Stimulated activated CD4-positive, alpha-beta T cell treated with anti-CD3 and anti-CD28 coated beads, Interleukin-2, amount 100 ng/mL, for 48 hours (primary cell): ENCODE measurements at places on chromosomes 6 and 20.
A peak's percentile ranks its signal among the peaks of the same experiment; 100 is the strongest.

DNA sequence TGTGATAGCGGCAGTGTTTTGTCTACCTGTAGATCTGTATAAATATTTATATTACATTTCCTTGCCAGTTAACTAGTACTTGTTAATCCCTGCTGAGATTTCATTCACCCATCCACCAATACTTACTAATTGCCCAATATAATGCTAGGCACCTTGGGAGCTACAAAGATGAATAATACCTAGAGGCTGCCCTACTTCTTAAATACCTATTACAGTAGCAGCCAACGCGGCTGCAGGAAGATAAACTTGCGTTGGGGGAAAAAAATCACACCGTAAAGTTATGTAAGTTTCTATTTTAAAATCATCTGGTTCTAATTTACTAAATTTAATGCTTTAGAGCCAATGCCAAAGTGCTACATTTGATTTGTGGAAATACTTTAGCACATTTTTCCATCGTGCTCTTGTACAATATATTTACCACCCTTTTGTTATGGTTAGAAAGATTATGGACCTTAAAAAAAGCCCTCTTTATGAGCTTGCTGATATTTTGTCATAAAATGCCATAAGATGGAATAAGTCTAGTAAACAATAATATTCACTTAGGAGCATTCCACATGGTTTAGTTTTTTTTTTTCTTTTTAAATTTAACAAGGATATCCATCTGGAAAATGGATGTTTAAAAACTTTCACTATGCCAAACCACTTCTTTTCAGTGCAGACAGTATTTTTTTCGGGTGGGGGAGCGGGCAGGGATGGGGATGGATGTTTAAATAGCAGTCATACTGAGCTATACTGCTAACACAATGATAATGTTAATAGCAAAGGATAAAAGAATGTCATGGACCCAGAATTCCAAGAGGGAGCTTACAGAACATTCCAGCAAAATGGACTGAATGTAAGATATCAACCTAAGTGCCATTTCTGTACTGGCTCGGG is 13.2 kb upstream of the NEDD9 start:
- DNase-seq: no peak

DNA sequence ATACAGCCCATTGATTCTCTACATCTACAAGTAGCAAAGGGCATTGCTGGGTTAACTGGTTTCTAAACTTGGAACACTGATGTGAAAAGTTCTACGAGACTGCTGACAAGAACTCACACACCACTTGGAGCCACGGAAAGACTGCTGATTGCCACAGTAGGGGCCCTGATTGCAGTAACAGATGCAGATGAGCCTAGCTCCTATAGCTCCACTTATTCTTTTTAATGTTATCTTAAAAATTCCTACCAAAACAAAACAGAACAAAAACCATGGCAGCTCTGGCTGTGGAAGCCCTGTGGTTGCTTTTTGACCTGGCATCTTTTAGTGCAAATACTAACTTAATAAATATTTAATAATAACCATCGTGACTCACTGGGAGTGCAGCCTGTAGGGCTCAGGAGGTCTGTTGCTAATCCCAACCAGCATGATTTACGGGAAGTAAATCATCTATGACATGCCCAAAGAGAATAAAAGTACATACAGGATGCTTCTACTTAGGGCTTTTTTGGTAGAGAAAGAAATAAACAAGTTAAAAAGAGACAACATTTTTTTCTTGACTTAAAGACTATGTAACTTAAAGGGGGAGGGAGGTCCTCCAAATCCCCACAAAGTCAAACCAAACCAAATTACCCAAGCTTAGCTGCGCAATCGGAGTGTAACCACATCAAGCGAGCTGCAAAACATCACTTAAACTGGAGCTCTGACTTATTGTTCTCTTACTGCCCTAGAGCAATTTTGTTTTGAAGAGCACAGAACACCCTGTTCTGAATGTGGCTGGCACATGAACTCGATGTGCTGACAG is 87.2 kb downstream of the FKBP5 start:
- DNase-seq: peak; percentile 16

- DNase-seq: no peak
Measured at GRCh38 chr6:52497652-52498408, 77.7 kb downstream of the EFHC1 start.

DNA sequence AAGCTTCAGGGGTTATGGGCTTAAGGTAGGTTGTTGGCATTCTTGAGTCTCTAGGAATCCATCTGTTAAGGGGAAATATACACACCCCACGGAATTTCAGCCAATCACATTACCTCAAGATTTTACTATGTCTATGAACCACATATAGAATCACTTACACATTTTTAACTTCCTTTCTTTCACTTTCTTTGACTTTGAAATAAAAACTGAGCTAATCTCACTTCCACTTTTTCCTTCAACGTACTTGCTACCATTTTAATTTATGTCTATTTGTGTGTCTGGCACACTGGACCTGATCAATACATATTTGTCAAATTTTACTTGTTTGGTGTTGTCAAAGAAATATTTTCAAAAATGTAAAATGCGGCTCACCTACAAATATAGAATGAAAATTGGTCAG is 545.4 kb upstream of the JAG1 start:
- no peak for DNase-seq

DNA sequence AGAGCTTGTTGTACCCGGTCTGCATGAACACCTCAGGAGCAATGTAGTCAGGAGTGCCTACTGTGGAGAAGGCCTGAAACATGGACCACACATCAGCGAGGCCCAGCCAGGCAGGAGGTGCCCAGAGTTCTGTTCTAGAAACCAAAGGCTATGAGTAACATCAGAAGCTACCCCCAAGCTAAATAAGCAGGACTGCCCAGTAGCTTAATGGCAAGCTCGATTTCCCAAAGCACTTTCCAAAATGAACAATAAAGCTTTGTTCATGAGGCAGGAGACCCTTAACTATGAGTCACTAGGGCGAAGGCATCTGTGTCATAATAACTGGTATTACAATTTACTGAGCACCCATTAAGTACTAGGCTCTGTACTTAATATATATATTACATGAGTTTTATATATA is 47.4 kb downstream of the STK38 start:
- DNase-seq: no peak

GRCh38 chr6:83270971-83271719 is 78.0 kb downstream of the RWDD2A start:
- DNase-seq: no peak

- no peak for DNase-seq
Measured at GRCh38 chr6:156839591-156840001, 62.4 kb downstream of the ARID1B start.

DNA sequence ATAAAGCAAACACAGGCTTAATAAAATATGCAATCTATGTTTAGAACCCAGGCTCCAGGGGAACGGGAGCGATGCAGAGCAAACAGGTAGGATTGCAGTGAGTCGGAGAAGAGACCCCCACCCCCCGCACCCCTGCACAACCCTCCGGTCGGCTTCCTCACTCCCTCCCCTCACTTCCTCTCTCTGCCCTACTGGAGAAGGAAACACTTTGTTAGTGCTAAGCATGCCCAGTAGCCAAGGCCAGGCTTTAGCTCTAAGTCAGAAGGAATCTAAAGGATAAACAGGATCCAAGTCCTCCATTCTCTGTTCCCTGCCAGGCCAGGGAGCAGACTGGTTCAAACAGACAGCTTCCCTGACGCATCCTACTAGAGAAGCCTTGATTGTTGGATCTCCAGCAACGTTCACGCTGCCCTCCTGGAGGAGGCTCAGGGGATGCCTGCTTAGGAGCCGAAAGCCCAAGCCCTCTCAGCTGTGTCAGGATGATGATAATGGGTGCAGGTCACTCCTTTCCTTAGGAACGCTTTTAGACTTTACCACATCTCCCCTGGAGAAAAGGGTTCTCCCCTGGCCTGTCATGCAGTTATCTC is 14.7 kb downstream of the FOXQ1 start:
- no peak for DNase-seq

GRCh38 chr6:74609871-74610270 is 596.0 kb downstream of the COL12A1 start:
- no peak for DNase-seq

DNA sequence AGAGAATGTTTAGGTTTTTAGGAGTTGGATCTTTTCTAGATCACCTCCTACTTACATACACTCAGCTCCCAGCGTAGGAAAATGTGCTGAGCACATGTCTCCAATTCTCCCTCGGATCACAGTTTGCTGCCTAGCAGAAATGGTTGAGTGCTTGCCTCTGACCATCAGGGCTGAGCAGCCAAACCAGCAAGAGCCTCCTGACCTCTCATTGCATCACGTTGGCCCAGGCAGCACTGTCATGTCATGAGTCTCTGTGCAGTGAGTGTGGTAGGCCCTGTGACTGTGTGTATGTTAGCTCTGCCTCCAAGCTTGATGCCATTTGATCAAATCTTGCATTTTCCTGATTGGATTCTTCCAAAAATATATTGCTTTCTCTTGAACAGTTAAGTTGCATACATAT is 112.0 kb downstream of the LRRC1 start:
- DNase-seq: no peak

DNA sequence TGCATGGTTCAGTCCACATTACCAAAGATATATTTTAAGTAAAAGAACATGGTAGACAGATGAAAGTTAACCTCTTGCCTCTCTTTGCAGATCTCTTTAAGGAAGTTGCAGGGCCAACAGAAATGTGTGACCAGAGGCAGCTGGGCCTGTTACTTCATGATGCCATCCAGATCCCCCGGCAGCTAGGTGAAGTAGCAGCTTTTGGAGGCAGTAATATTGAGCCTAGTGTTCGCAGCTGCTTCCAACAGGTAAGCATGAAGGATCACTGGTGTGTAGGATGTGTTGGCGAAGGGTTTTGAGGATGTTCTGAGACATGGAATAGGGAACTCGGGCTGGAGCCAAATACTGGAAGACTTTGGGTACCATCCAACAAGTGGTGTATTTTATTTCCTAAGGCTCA is 508.6 kb downstream of the UTRN start:
- no peak for DNase-seq

DNA sequence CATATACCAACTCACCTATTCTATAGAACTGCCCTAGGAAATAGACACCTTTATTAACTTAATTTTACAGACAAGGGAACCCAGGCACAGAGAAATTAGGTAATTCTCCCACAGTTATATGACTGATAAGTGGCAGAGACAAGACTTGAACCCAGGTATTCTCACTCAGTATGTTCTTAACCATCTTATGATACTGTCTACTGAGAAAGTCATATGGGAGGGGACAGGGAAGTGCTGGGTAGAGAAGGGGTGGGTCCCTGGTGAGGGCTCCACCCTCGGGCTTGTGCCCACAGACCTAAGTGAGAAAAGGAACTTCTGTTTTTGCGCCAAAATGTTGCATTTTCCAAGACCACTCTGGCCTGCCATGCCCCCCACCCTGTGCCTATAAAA is 123.5 kb downstream of the RNF144B start:
- no peak for DNase-seq

DNA sequence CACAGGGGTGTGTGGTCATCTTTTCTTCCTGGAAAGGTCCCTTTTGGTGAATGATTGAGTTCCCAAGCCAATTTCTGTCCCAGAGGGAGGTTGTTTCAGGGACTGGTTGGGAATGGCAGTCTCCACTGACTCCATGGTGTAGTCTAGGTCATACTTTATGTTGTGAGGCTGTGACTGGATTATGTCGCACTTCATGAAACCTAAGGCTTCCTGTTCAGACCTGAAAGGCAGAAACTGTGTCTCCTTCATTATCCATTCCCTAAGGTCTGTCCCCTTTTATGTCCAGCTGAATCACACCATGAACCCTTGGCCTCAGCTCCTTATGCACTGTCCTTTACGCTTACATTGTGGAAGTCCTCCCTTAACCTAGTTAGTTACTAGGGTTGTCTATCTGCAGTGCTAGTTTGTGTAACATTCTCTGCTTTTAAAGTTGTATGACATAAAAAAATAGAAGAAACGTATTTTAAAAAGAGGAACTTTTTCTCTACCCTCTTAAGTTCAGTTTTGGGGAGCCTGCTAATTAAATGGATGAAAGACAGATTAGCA is 191.3 kb downstream of the JARID2 start:
- no peak for DNase-seq

- no peak for DNase-seq
Measured at GRCh38 chr20:35368666-35369423, 42.9 kb downstream of the UQCC1 start.

GRCh38 chr20:2920473-2920872 is 47.2 kb downstream of the PTPRA start:
- no peak for DNase-seq

DNA sequence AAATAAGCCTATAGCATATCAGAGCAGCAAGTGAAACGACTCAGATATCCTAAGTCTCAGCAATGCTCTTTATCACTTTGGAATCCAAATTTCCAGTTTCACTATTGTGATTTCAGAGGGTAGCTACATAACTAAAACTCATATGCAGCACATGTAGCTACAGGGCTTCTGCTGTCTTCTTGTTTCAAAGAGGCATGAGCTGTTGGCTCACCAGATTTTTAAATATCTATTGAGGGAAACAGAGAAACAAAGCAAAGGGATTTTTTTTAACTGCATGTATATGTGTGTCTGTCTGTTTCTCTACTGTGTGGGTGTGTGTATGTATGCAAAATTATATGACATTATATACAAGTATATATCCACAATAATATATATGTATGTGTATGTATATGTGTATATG is 258.4 kb downstream of the HDGFL1 start:
- DNase-seq: no peak

DNA sequence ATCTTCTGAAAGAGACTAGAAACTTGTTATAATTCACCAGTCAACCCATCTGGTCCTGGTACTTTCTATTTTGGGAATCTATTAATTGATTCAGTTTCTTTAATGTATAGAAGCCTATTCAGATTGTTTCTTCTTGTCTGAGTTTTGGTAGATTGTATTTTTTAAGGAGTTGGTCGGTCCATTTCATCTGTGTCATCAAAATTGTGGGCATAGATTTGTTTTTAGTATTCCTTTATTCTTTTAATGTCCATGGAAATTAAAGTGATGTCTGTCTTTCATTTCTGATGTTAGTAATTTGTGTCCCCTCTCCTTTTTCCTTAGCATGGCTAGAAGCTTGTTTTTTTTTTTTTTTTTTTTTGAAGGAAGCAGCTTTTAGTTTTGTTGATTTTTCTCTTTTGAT is 15.2 kb downstream of the STXBP5 start:
- no peak for DNase-seq
